GM23338 (cell line): ENCODE measurements at places on chromosomes 2 and 18. TPM values are rescaled to one million over a fixed set of nuclear protein-coding genes. Genes with fewer than 3 reads are reported as not detected.

The ZDBF2 gene
- total RNA-seq, result 35.6 and 41.1 TPM in 2 replicates

The NYAP2 gene
- not detected in 2 replicates for total RNA-seq

The GAREM2 gene
- total RNA-seq, result 20.8 and 23.8 TPM in 2 replicates

The POTEJ gene
- total RNA-seq, result 0.63 TPM in 1 of 2 replicates, not detected in the other
